NCI-H526 treated with DMSO at 0.1 percent for 48 hours (cell line): ENCODE measurements at places on chromosomes 7 and 10.

- no peak for DNase-seq
These were observed 64.4 kb upstream of the CSTF2T start for GRCh38 chr10:51763746-51764145.

DNA sequence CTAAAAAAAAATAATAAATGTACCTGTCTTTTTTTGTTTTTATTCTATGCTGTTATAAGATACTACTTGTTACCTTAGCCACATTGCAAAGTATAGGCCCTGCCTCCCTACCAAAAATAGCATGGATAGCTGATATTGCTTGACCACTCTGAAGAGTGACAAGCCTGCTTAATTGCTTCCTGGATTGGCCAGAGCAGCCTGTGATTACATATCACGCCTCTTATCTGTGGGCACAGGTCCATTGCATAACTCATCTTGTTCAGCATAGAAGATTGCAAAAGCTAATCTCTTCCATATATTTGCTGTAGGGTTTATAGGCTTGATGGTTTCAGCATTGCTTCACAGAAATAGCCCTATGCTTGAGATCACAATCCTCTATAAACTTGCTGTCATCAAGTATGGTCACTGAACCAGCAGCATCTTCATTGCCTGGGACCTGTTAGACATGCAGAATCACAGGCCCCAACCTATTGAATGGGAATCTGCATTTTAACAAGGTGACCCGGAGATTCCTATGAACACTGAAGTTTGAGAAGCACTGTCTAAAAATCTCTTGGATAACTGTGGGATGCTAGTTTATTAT is 280.8 kb upstream of the CDC14C start:
- no peak for DNase-seq

- DNase-seq = no peak
These were observed 348.8 kb downstream of the GALNT17 start for GRCh38 chr7:71480791-71481190.

DNA sequence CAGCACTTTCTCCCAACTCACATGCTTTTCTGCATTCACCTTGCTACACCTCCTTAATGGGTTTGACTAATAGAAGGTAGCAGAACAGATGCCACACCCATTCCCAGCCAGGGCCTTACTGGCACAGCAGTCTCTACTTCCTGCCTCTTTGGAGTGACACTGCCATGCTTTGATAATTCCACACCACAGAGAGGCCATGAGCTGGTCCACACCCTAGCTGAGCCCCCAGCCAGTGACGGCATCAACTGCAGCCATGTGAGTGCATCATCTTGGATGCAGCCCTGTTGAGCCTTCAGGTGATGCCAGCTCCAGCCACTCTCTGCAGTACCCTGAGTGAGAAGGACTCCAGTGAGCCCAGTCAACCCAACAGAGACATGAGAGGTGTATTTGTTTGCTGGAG is 27.5 kb upstream of the EZH2 start:
- DNase-seq = no peak

GRCh38 chr10:50470345-50470744 is 153.4 kb downstream of the SGMS1 start:
- DNase-seq = peak; percentile 64

- no peak for DNase-seq
These were observed 120.7 kb downstream of the SRPK2 start for GRCh38 chr7:105268056-105268455.

DNA sequence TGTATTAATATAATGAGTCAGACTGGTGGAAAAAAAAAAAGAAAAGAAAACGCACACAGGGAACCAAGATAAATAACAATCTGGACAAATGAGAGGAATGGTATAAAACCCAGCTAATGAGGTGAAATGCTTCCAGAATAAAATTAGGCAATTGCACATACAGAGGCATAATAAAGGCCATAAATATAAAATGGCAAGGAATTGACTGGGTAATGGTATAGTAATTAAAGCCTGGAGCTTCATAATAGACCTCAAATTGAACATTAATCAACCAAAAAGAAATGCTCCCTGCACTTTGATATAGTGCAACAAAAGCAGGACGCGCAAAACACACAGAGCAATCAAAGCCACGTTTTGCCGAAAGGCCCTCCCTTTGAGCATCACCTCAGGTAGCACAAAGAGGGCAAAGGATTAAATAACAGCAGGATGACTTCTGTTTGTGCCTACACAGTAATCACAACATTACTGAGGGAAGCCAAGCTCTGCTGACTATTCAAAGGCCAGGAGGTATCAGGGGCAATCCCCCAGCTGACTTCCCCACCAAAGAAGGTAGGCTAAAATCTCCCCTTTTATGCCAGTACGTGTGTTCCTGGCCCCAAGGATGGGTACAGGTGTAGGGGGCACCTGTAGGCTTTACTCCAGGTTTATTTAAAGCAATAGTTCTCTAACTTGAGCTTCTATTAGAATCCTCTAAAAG is 343.7 kb downstream of the ELMO1 start:
- DNase-seq = no peak

GRCh38 chr7:139898483-139898882 is 69.4 kb downstream of the TBXAS1 start:
- no peak for DNase-seq

DNA sequence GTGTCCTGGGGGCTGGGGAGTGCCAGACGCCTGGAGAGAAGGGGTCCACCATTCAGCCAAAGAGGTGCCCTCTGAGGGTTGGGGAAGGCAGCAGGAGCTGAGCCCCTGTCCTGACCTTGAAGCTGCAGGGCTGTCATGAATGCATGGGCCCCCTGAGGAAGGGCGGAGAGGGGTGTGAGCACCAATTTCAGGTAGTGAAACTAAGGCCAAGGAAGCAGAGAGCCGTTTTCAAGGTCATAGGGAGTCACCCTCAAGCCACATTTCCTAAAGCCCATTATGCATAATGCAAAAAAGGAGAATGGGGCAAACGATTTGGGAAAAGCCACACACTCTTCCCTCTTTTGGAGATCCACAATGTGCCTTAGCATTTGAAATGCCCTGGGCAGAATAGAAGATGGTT is 37.2 kb downstream of the FIGNL1 start:
- no peak for DNase-seq

- DNase-seq = no peak
These were observed 20.0 kb downstream of the SMKR1 start for GRCh38 chr7:129522088-129522970.

GRCh38 chr10:6130848-6131470 is 42.1 kb downstream of the RBM17 start:
- no peak for DNase-seq

- DNase-seq = no peak
These were observed 6.6 kb upstream of the DEPP1 start for GRCh38 chr10:44985175-44985681.

DNA sequence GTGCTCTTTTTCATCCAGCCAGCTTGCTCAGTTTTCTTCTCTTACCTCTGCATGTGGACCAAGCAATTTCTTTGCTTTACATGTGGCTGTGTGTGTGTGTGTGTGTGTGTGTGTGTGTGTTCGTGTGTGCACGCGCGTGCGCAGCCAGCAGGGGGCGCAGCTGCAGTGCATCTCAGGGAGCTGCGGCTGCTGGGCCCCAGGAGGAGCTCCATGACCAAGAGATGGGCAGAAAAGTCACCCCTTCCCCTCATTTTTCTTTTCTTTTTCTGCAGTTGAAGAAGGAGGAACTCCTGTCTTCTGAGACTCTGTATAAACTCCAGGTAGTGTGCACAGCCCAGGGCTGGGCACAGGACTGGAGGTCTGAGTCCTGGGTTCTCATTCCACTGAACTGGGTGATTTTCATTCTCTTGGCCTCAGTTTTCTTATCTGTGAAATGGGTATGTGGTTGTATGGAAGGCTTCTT is 41.8 kb downstream of the BLNK start:
- no peak for DNase-seq

GRCh38 chr7:75977743-75978142 is 16.7 kb downstream of the TMEM120A start:
- no peak for DNase-seq

DNA sequence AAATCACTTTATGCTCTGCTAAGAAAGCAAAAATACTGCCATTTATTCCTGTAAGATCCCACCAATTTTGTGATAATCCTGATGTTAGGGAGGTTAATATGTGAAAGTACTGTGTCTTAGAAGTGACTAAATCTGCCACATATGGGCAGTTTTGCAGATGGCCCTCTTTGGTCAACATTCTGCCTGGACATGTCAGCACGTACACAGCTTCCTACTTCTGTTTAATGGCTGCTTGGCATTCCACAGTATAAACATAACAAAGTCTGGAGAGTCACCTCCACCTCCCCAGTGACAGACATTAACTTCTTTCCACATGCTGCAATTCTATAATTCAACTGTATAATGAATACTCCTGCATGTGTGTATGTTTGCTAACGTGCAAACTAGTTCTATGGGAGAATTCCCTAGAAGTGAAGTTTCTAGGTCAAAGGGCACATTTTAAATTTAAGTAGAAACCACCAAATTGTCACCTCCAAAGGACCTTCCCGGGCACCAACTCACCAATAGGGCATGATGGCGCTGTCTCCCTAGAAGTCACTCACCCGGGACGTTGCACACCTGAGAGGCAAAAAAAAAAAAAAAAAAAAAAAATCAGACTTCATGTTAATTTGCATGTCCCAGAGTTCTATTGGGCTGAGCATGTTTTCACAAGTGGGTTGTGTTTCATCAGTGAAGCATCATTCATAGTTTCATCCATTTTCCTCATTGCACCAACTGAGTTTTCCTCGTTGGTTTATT is 38.9 kb downstream of the MKI67 start:
- no peak for DNase-seq
